ENCODE measurements at places on chromosomes 3 and 15.

DNA sequence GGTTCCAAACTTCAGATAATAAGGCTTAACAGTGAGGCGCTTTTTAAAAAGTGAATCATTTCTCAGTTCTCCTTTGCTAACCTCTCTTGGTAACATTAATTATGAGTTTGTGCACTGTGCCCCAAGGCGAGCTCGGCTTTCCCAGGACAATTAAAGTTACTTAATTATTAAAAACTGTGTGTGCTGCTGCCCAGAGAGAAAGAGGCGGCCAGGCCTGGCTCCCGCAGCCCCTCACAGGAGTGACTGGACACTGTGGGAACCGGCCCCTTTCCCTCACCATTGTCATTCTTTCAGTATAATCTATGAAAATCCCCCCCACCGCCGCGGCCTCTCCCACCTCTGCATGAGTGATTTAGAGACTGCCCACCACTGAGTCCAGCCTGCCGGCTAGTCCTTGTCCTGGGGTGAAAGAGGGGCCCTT is 43.1 kb upstream of the HES1 start:
- DNase-seq, result no peak

- no peak for DNase-seq
Measured at GRCh38 chr3:153903430-153903829, 217.8 kb upstream of the ARHGEF26 start.

GRCh38 chr15:63977119-63977518 is 69.2 kb downstream of the DAPK2 start:
- DNase-seq, result no peak

DNA sequence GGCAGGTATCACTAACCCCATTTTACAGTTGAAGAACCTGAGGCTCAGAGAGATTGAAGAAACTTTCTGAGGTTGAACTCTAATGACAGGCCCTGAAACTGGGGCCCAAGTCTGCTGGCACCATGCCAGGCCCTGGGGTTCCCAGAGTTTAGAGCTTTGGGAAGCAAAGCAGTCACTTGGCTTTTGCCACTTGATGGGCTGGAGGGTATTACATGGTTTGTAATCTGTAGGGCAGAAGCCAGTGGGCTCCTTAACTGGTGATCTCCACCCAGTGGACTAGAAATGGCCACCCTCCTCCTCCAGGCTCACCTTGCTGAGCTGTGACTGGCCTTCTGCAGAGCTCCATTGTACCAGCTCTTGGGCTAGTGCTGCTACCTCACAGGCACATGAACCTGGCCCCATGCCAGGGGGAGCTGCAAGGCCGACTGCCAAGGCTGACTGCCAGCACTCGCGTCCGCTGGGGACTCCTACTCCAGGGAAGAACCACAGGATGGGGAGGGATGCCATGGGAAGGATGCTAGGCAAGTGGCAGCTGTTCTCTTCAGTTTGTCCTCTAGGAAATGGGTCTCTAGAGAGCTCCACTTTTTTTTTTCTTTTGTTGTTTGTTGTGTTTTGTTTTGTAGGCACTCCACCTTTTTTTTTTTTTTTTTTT is 104.8 kb downstream of the ETFA start:
- no peak for DNase-seq

GRCh38 chr3:197407053-197407452 is 108.6 kb upstream of the DLG1 start:
- DNase-seq, result no peak

DNA sequence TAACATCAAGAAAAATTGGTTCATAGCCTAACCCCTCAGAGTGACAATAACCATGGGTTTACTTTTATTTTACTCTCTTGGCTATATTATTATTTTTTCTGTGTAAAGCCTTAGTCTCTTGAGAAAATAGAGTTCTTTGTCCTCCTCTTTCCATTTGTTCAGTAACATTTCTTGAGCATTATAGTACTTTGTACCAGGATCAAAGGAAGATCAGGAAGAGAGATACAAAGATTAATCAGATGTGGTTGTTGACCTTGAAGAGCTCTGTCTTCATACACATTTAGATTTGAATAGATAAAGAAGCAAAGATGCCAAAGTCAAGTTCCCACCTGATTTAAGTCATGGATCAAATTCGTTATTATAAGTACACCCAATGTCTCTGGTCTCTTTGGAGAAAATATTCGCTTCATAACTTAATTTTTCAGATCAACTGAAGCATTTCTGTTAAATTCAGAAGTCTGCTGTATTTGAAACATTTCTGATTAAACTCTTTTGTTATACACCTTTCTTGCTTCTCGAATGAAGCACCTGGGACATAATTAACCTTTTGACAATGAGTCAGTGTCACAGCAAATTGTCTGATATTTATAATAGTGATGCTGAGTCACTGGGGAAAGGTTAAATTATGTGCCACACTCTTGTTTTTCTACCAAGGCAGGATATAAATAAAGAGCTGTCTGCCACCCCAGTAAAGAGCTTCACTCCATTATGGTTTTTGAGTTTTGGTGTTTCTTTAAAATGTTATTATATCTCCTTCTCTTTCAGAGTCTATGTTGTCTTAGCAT is 100.2 kb downstream of the GHSR start:
- DNase-seq, result no peak

GRCh38 chr3:72897758-72898007 is 9.8 kb downstream of the GXYLT2 start:
- no peak for DNase-seq

GRCh38 chr3:29333576-29333975 is 52.7 kb downstream of the RBMS3 start:
- DNase-seq, result no peak
